ENCODE measurements at places on chromosomes 12 and 14. TPM values are rescaled to one million over a fixed set of nuclear protein-coding genes. Genes with fewer than 3 reads are reported as not detected.
A peak's percentile ranks its signal among the peaks of the same experiment; 100 is the strongest.

DNA sequence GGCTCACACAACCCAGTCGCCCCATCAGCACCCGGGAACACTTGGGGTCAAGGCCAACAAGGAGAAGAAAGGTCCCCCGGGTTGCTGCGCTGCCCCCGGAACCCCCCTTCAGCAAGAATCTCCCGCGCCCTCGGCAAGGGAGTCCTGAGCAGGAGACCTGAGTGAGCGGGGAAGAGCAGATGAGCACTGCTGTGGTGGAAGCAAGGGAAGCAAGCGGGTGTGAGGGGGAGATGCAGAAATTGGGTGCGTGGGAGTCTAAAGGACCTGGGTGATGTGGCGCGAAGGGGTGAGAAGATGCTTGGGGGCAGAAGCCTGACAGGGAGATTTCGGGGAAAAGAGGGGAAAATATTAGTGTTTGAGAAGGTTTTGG, 105.5 kb upstream of the PRB2 start:
- no peak for DNase-seq

GRCh38 chr12:105740970-105741725, 397.6 kb downstream of the NUAK1 start:
- no peak for DNase-seq

COCH gene
- total RNA-seq, result 2.2 TPM

GRCh38 chr12:44875954-44876543, at the start of gene NELL2:
Gene NELL2, minus strand, starts transcription at chr12:44876315. Its CDS starts 446 bp downstream, at chr12:44875869.
- peak; percentile 16 for DNase-seq

DNA sequence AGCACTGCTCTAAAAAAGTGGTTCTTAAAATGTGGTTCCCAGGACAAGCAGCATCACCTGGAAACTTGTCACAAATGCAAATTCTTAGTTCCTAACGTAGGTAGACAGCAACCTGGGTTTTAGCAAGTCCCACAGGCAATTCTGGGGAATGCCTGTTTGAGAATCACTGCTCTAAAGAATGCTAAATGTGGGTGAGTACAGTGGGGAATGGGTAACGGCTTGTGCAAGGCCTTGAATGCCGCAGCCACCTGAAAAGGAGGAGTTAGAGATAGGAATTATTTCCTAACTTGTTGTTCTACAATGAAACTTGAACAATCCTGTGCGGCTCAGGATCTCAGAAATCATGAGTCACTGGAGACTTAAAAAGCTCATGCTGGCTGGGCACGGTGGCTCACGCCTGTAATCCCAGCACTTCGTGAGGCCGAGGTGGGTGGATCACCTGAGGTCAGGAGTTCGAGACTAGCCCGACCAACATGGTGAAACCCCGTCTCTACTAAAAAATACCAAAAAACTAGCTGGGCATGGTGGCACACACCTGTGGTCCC, 34.9 kb downstream of the GNS start:
- DNase-seq, result no peak

IFI27 gene
- total RNA-seq, result 560 TPM

DNA sequence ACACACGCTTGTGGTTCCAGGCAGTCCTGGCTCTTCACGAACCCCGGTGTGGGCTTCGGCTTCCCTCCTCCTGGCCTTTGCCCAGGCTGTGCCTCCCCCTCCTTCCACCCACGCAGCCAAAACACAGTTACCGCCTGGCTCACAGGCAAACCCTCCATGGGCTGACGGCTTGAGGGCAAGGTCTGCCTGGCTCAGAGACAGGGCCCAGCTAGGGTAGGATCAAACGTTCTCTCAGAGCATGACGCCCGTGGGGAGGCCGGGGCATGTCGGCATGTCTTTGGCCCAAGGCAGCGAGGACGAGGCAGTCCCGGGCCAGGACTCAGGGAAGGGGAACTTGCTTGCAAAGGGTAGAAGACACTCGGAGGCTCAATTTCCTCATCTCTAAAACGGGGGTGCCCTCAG, 2.1 kb downstream of the SLC25A47 start:
- no peak for DNase-seq

- no peak for DNase-seq
Observed at GRCh38 chr12:30980955-30981662, 54.6 kb downstream of the TSPAN11 start.

ESPL1 gene
- 24.6 TPM for total RNA-seq

PCNX4 gene
- total RNA-seq, result 58.9 TPM

KRT80 gene
- total RNA-seq, result 33.0 TPM

- DNase-seq, result no peak
Observed at GRCh38 chr12:100455896-100456295, 17.8 kb upstream of the NR1H4 start.

- no peak for DNase-seq
Observed at GRCh38 chr12:87861791-87862190, 167.4 kb downstream of the C12orf50 start.

CCDC196 gene
- not detected for total RNA-seq

CMKLR1 gene
- not detected for total RNA-seq

PUS7L gene
- 8.7 TPM for total RNA-seq

GRCh38 chr14:24232645-24233537, at the start of gene GMPR2:
Gene GMPR2, plus strand, starts transcription at chr14:24232929. Its CDS starts 325 bp downstream, at chr14:24233254.
- no peak for DNase-seq

DNA sequence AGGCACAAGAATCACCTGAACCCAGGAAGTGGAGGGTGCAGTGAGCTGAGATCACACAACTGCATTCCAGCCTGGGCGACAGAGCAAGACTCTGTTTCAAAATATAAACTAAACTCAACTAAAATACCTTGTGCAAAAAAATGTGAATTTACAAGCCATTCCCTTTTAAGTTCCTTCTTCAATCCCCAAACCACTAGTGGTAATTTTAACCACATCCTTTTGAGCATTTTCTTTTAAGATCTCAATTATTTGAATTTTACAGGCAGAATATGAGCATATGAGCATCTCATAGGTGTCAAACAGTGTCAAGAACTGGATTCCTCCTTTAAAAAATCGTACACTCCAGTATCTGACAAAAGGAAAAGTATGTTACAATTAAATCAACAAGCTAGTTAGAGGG, 57.0 kb upstream of the NPFF start:
- DNase-seq, result no peak

DNA sequence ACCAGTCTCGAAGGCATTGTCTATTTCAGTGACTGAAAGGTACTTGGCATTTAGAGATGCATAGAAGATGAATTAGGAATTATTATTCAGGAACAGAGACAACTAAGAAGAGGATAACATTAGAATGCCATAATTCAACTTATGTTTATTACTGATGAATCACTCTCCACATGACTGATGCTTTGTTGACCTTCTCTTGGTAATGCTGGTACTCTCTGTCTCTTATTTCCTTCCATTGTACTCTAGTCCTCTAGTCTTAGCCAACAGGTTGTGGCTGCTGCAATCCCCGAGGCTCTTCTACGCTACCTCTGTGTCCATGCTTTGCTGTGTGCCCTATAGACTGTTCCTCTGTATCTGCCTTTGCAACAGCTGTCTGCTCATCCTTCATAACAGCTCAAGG, 652.9 kb downstream of the NRXN3 start:
- no peak for DNase-seq

DNA sequence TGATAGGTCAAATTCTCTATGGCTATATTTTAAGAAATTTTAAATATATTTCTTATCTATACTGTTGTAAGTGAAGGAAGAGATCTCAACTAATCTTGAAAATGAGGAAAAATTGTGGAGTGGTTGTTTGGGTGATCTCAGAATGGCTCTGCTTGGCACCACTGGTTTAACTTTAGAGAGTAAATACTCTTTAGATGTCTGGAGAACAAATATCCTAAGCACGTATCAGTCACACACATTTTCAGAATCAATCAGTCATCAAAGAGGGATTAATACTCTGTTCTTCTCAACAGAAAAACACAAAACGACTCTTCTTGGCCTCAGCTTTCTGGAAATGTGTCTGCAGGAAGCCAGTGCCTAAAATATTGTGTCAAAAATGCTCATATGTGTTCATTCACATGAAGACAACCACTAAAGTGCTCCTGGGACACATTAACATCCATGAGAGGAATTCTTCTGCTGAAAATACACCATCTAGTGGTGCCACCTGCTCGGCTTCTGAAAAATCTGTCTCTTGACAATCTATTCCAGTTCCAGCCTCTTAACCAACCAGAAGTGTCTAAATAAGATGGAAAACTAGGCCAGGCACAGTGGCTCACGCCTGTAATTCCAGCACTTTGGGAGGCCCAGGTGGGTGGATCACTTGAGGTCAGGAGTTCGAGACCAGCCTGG, 81.1 kb upstream of the CCDC198 start:
- peak; percentile 14 for DNase-seq

DNA sequence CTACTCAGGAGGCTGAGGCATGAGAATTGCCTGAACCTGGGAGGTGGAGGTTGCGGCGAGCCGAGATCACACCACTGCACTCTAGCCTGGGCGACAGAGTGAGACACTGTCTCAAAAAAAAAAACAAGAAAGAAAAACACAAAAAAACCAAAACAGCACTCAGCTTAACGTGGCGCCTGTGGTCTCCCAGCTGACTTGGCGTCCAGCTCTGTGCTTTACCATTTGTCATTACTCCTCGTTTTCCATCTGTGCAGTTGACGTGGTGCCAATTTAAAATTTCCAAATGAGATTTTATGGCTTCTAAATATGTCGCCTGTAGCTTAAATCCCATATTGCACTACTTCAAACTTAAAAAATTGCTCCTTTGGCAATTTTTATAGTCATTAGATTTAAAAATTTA, 2.0 kb downstream of the MGP start:
- no peak for DNase-seq

DNA sequence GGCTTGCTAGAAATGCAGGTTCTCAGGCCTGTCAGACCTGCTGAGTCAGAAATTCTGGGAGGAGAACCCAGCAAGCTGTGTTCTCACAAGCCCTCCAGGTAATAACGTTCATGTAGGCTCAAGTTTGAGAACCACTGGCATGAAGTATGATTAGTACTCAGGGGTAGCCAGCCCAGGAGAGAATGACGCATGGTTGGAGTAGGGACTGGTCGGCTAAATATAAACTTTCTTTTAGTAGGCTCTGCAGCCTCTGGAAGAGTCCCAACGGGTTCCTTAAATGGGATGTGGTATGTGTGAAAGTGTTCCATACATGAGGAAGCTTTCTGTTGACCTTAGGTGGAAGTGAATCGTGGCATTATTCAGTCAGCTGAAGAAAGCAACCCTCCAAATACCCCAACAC, 209.3 kb downstream of the SLC41A2 start:
- DNase-seq, result no peak

GRCh38 chr12:120453977-120454376, 7.7 kb downstream of the GATC start:
- no peak for DNase-seq

GRCh38 chr12:14043776-14044175, 62.4 kb upstream of the GRIN2B start:
- DNase-seq, result no peak

GRCh38 chr12:63961048-63961447, 116.5 kb downstream of the SRGAP1 start:
- DNase-seq, result no peak

GRCh38 chr14:35213869-35214387, 78.3 kb upstream of the PSMA6 start:
- DNase-seq, result peak; percentile 52

DNA sequence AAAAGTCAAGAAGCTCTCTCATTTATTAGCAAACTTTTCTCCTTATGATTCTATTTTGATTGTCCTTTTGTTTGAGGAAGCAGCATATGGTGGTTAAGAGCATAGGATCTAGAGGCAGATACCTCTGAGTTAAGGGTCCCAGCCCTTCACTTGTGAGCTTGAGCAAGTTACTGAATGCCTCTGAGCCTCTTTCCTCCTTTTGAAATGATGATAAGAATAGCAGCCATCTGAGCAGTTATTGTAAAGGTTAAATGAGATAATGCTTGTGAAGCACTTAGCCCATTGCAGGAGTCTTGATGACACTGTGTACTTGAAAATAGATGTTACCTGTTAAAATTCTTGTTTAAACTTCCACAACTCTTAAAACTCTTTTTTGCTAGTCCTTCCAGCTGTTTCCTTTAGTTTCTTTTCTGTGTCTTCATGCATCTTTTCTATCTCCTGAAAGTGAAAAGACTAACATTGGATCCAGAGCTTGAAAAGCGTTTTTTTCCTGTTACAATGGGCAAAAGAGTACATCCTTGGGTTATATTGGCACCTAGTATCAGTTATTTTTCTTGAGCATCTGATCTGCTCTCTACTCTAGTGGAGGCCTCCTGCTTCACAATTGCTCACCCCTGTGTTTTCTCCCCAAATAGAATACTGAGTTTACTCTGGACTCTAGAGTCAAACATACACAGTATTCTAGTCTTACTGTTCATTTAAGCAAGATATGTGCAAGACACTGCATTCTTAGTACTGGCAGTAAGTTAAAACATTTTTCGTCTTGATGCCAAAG, 3.1 kb downstream of the HIF1A start:
- DNase-seq, result peak; percentile 33

DNA sequence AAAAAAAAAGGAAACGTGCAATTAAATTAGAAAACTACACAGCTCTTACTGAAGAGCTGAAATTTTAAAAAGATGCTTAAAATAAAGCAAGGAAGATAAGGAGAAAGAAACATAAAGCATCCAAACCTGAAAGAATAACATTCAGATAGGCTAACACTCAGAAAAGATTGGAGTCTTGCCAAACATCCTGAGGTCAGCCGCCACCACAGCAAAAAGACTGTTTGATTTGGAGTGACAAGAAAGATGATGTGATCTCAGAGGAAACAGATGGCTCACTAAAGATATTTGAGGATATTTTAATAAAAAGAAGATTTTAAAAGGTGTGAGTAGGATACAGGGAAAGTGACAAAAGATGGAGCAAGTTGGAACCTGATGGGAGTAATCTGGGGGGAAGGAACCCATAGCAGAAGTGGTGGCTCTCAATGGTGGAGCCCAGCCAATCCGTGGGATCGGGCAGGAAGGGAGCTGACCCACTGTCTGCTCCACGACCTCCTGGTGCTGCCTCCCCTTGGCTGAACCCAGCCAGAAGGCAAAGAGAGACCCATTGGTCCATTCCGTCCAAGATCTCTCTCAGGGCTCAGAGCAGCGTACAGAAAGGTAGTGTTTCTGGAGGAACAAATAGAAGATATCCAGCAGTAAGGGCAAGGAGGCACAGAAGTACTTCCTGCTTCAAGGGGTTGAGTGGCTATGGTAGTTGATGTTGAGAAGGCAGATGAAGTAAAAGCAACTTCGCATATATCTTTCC, 469.6 kb downstream of the RGS6 start:
- no peak for DNase-seq

- no peak for DNase-seq
Observed at GRCh38 chr12:2312770-2313169, 260.0 kb downstream of the CACNA1C start.

TC2N gene
- not detected for total RNA-seq

DNA sequence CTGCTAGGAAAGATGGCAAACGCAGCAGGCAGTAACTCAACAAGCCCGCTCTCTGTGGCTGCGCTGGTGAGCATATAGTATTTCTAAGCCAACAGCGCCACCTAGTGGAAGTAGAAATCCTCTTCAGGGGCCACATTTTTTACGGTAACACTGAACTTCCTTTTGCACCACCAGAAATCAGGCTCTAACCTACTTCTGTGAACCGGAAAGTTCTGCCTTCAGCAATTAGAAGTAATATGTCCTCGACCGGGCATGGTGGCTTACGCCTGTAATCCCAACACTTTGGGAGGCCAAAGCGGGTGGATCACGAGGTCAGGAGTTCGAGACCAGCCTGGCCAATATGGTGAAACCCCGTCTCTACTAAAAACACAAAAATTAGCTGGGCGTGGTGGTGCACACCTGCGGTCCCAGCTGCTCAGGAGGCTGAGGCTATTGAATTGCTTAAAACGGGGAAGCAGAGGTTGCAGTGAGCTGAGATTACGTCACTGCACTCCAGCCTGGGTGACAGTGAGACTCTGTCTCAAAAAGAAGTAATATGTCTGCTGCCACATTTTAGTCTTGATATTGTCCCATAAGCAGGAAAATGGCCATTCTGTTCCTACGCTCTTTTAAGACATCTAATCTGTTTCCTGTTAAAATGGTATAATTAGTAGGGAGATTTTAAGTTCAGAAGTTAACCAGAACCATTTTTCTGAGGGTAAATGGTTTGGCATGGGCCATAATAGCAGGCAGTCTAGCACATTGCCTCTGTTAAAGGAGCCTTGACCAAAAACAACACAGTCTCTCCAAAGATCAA, 26.8 kb downstream of the APOBEC1 start:
- peak; percentile 59 for DNase-seq
